Inflammatory macrophage (primary cell): ENCODE measurements at places on chromosomes 5 and 9.

GRCh38 chr5:37658440-37658839, 181.4 kb downstream of the GDNF start:
- DNase-seq, result no peak

- DNase-seq, result no peak
Observed at GRCh38 chr5:30063503-30063902, 1130.0 kb upstream of the CDH6 start.

GRCh38 chr9:97573482-97574073, 59.6 kb downstream of the TSTD2 start:
- no peak for DNase-seq

GRCh38 chr5:54259090-54259489, 51.3 kb downstream of the ARL15 start:
- DNase-seq, result no peak

GRCh38 chr5:20109326-20109725, 121.3 kb upstream of the CDH18 start:
- no peak for DNase-seq

DNA sequence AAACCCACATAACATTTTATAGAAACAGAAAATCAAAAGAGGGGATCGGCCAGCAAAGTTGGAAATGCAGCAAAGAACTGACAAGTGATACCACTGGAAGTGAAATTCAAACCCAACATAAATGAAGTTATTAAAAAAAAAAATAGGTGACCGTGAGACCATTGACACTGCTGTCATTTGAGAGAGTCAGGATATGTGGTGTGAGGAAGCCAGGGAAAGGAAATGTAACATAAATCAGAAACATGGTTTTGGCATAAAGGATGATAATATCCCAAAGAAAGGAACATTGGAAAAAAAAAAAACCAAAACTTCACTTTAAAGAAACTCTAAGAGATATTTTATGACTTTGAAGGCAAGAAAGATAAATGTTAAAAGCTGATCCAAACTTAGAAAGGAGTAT, 312.4 kb upstream of the PIK3R1 start:
- no peak for DNase-seq

DNA sequence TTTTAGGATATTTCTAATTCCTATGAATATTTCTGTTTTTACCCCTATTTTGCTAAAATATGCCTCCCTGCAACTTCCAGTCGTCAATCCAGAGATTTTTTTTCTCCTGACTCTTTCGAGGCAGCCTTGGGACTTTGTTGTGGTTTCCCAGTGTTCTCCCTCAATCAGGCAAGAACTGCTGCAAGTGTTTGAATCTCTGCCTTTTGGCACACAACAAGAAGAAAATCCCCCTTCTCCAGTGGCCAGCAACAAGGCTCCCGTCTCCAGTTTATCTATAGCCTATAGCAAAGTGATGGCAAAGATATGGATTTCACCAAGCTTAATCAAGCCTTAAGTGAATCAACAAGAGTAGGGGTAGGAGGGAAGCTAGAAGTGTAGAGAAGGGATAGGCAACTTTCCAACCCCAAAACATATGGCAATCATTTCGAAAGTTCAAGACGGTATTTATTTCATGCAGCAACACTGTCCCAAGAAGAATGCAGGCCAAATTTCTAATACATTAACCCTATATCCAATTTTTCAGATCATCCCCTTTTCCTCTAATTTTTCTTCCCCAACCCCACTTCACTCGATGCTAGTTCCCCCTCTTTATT, 37.7 kb upstream of the PAPPA start:
- no peak for DNase-seq

DNA sequence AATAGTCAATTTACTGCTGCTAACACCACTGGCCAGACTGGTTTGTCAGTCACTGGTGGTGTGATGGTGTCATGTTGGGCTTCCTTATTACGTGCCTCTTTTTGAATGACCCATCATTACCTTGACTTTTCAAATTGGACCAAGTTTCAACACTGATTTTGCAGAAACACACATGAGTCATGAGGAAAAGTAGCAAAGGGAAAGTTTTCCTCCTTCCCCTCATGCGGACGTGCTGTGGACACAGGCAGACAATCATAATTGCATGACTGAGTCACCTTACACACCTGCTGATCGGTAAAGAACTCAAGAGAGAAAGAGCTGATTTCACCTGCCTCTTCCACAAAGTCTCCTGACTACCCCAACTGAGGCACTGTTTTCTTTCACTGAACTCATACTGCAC, 324.5 kb downstream of the ARRDC3 start:
- DNase-seq, result peak; percentile 24

DNA sequence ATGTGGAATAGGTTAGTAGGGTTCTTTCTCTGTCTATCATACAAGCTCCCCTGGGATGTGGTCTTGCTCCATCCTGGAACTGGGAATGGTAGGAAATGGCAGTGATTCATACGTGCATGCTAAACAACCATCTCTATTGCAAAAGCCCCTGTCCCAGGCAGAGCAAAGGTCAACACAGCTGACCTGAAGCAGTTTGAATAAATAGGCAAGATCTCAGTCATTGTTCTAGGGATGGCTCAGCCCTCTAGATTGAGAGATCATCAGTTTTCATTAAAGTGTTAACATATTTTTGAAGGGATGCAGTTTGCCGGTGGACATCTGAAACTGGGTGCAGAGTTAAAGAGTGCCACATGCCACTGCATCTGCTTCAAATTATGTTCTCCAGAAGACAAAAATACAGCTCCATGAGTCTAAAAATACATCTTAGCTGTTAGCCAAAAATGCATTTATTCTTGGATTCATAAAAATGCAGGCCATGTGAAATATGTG, 224.1 kb downstream of the ESM1 start:
- DNase-seq, result no peak

DNA sequence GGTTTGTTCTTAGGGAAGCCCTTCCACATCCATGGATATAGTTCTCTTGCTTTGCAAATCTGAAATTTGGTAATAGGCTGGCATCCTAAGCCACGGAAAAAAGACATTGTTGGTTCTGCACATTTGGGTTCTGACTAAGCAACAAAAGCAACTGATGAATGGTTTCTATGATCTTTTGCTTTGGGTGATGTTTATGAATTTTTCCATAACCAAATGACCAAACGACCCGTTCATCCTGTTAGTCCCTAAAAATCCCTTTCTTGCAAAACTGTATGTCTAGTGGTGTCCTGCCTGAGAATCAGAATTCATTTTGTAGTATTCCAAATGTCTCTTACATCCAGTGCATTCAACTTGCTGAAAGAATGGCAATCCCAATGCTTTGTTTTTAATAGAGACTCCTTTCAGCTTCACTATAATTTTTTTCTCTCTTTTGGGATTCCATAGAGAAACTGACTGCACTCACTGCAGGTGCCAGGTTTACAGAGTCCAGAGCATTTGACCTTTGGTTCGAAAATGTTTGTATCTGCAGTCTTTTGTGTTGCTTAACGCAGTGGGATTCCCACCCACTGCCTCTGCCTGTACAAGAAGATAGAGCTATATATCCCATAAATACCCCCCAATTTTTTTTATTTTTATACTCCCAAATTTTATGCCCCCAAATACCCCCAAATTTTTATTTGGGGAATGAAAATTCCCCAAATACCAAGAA, 4.7 kb downstream of the SPTAN1 start:
- no peak for DNase-seq

DNA sequence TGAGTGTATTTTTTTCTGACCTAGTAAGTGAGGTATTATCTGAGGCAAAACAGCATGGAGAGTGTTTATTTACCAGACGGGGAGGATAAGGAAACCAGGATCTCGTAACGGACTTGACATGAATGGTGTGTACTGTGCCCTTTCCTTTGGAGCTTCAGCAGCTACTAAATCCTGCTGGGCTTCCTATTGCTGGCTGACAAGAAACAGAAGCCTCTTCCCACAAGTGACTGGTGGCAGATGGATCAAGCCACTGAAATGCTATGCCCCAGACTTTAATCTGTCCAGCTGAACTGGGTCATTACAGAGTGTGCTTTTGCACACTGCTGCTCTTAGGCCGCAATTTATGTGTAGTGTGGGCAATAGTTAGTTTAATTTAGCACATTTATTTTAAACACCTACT, 162.7 kb upstream of the MRPS30 start:
- no peak for DNase-seq

- DNase-seq, result no peak
Observed at GRCh38 chr5:122129306-122129705, at the start of gene ZNF474. Gene ZNF474 (plus strand): TSS chr5:122129546. CDS start chr5:122151991, 22,445 bp downstream.

DNA sequence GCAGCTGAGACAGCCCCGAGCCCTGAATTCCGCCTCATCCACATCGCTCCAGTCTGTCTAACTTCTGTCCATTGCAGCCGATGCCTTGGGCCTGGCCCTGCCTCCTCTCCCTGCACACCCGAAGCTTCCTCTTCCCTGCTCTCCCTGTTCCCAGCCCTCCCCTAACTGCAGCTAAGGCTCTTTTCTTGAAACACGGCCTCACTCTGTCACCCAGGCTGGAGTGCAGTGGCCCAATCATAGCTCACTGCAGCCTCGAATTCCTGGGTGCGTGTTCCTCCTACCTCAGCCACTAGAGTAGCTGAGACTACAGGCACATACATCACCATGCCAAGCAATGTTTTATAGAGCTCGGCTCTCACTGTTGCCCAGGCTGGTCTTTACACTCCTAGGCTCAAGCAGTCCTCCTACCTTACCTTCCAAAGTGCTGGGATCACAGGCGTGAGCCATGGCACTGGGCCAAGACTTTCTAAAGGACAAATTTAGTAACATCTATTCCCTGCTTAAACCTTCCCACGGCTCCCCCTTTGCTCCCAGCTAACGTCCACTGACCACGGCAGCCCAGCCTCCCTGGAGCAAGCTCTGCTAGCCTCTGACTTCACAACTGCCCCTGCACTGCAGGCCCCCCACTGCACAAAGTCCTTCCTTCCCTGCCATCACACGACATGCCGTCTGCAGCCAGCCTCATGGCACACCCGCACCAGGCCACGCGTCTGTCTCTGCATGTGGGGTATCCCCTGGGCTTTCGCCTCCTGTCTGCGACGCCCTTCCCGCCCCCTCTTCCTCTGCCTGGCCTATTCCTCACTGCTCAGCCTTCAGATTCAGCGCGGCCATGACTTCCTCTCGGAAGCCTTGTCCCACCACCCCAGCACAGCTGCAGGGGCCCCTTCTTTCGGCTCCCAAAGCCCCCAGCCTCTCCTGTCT, 28.6 kb downstream of the LAMC3 start:
- DNase-seq, result no peak
